ENCODE measurements at places on chromosomes 11 and 22.

GRCh38 chr22:30386960-30387827 is at the start of gene RNF215:
Gene RNF215 (minus strand): TSS chr22:30387411. CDS start chr22:30387313, 98 bp downstream.
- no peak for DNase-seq

- DNase-seq, result no peak
Measured at GRCh38 chr11:4074266-4074665, 20.3 kb upstream of the RRM1 start.

DNA sequence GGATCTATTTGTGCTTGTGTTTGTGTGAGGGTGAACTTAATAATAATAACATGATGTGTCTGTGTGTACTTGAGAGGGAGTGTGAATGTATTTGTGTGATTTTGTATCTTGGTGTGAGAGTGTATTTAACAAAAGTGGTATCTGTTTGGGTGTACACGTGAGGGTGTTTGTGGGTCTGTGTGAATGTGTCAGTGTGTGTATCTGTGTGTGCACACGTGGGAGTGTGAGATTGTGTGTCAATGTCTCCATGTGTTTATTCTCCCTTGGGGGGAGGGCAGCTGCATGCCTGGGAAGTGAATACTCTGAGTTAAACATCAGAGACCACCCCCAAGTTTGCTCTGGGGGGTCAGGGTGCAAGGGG is 15.0 kb upstream of the RPS19BP1 start:
- no peak for DNase-seq

- DNase-seq, result no peak
Measured at GRCh38 chr11:128908391-128909246, 17.5 kb downstream of the KCNJ5 start.

- no peak for DNase-seq
Measured at GRCh38 chr11:73009972-73010371, 132.1 kb downstream of the FCHSD2 start.

- no peak for DNase-seq
Measured at GRCh38 chr22:19578180-19579004, 54.2 kb upstream of the CLDN5 start.

DNA sequence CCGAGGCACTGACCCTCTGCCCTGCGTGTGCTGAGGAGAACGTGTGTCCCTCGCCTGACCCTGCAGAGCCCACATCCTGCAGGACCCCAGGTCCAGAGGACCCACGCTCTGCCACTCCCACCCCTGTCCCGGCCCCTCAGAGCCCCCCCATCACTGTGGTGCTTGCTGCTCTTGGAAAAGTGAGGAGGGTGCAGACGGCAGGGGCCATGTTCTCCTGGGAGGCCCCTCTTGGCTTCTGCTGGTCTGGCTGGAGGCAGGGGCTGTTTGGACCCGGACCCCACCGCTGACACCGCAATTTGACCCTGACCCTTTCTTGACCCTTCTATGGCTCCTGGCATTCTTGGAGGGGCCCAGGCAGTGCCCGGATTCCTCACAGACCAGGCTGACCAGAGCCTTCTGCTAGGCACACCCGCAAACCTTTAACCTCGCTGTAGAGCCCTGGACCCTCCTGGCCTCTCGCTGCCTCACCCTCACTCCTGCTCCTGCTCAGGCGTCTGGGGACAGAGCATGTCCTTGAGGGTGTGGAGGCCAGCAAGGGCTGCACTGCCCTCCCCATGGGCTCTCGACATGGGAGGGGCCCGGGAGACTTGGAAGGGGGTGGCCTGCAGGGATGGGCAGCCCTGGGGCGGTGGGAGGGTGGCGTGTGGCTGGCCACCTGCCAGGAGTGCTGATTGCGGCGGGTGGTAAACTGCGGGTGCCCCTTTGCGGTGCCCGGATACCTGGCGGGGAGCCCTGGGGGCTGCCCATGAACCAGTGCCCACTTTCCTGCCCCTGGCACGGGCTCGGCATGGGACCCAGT is 37.0 kb upstream of the MUC5AC start:
- no peak for DNase-seq

- DNase-seq, result no peak
Measured at GRCh38 chr11:62600367-62601121, 1.1 kb downstream of the MTA2 start.

- no peak for DNase-seq
Measured at GRCh38 chr11:119668676-119669075, 60.3 kb downstream of the NECTIN1 start.

DNA sequence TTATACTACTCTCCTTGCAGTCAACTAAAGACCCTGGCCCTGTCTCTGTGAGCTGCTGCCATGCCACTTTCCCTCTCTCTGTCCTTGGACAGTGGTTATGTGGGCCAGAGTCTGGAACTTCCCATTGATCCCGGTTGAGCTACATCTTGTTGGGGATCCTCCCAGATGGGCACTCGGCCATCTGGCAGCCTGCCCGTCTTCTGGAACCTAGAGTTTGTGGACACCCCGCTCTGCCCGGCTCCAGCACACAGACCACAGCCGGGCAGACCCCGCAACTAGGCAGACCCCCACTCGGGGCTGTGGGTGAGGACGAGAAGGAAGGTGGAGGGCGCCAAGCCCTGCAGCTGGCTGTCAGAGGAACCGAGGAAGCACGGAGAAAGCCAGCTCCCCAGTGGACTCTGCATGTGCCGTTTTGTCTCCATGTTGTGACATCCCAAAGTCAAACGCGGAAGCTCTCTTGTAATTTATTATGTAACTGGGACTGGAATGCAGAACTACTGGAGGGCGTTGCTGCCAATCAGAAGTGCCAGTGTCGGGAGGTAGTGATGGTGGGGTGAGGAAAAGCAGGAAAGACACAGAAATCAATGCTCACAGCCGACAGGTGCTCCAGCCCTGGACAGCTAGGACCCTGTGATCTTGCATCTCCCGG is 207.7 kb downstream of the CEP164 start:
- DNase-seq, result no peak

DNA sequence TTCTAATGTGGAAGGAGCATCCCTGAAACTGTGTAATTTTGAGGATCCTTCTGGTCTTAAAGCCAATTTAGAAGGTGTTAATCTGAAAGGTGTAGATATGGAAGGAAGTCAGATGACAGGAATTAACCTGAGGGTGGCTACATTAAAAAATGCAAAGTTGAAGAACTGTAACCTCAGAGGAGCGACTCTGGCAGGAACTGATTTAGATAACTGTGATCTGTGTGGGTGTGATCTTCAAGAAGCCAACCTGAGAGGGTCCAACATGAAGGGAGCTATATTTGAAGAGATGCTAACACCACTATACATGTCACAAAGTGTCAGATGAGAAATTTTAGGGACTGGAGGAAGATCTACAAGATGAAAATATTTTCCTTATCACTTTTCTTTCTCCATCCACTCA is 7.6 kb downstream of the BCO2 start:
- no peak for DNase-seq

- DNase-seq, result no peak
Measured at GRCh38 chr11:14190992-14191778, 167.8 kb downstream of the RRAS2 start.

DNA sequence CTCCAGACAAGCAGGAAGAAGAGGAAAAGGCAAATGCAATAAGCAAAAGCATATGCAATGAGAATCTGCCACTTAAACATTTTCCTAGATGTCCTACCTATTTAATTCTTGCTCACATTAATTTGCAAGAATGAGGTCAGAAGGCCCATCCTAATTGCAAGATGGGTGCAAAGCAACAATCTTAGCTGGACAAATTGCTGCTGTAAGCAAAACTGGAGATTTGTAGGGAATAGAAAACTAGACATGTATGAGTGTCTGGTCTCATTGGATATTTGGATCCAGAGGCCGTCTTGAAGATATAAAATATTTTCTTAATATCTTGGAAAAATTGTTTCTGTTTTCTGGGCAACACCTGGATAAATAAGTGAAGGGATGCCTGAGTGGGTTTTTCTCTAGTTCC is 150.1 kb upstream of the PGR start:
- no peak for DNase-seq

GRCh38 chr22:45996241-45997076 is 19.5 kb upstream of the WNT7B start:
- DNase-seq, result no peak

DNA sequence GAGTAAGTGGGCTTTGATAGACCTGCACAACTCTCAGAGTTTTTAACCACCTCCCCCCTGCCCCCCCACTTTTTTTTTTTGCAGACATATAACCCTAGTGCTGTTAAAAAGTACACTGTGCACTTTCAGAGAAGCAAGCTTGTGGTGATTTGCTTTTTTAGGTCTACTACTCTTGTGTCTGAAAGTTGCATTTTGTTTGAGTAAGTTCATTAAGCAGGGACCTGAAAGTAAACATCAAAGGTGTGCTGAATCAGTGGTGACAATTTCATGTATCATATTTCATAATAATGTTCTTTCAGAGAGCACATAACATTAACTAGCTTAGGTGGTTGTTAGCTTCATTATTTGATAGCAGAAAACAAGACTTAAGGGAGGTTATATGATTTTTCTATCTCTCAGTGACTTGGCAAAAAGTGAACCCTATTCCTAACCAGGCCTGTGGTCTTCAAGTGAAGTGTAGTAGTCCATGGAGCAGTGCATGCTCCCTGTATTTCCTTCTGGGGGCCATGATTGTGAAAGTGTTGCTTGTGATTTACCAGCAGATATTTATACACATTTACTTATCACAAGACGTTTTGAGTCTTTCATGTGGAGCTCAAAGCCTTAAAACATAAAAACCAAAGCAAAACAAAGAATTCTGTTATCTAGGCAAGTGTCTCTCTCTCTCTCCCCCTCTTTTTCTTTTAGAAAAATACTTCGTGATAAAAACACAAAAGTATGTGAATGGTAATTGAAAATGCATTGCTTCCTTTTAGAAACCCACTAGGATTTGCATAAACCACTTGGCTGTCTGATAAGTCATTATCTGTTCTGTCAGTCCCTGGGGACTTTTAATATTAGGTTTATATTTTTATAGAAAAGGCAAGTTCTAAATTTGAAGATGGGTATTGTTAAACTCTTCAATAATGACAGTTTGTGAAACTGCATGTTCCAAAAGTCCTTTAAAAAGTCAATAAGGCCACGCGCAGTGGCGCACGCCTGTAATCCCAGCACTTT is 7.5 kb upstream of the RAG2 start:
- no peak for DNase-seq

GRCh38 chr22:19522881-19523239 is 1.4 kb downstream of the CLDN5 start:
- DNase-seq, result no peak

DNA sequence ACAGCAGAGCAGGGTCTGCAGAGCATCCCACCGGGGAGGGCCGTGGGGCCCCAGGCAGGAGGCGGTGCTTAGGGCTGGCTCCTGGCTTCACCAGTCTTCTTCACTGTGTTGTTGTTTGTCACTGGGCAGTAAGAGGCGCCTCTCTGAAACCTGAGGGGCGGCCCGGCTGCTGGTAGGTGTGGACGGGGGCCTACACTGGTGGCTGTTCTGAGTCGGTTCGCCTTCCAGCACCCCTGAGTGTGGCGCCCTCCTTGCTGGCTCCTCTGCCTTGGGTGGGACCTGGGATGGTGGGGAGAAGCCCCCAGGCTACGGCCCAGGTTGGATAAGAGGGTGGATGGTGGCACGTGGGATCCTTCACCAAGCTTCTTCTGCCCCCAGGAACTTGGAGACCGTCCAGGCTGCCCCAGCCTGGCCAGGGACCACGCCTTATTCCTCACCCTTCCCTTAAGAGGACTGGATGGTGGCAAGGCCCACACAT is 10.4 kb upstream of the GRAMD4 start:
- no peak for DNase-seq

DNA sequence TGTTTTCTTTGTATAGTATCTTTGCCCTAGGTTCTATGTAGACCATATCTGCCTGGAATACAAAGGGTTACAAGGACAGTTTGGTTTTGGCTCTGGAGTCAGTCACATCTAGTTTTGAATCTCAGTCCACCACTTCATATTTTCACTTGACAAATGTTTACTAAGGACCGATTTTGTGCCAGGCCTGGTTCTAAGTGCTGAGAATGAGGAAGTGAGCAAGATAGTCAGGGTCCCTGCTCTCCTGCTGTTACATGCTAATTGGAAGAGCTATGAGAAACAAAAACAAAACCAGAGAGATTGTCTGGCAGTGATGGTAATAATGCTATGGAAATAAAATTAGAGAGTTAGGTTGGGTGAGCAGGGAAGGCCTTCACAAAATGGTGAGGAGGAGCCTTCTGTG is 66.1 kb upstream of the ARHGAP20 start:
- DNase-seq, result no peak

- no peak for DNase-seq
Measured at GRCh38 chr11:1828542-1828941, 6.2 kb upstream of the SYT8 start.

GRCh38 chr22:46688949-46689348 is 49.1 kb downstream of the CERK start:
- DNase-seq, result no peak

GRCh38 chr11:24661331-24661730 is 164.5 kb downstream of the LUZP2 start:
- DNase-seq, result no peak

DNA sequence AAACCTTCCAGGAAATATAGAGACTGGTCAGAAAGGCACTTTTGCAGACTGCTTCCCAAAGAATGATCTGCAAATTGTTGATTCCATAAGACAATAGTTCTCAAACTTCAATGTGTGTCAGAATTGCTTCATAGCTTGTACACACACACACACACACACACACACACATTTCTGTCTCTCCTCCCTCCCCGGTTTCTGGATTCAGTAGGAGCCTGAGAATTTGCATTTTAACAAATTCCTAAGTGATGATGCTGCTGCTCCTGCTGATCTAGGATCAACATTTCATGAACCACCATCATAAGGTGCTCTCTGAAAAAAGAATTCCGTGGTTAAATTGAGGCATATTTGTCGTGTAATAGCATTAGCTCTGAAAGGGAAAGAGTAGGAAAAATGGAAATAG is 35.3 kb upstream of the FZD4 start:
- DNase-seq, result no peak

DNA sequence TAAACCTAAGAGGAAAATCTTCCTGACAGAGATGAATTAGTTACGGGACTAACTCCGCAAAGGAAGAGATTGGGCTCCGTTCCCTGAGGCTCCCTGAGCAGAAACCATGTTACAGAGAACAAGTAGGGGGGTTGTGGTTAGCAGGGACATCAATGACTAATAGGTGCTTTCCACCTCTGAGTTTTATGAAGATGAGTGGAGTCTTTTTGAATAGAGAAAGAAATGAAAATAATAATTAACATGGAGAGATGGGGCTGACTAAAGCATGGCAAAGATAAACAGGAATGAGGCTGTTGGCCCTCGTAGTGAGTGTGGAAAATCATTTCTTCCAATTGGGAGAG is 47.5 kb upstream of the PICALM start:
- no peak for DNase-seq

All from esophagus squamous epithelium (tissue), 5 donors.